Naive thymus-derived CD4-positive, alpha-beta T cell (primary cell): ENCODE measurements at places on chromosomes 4 and X.

DNA sequence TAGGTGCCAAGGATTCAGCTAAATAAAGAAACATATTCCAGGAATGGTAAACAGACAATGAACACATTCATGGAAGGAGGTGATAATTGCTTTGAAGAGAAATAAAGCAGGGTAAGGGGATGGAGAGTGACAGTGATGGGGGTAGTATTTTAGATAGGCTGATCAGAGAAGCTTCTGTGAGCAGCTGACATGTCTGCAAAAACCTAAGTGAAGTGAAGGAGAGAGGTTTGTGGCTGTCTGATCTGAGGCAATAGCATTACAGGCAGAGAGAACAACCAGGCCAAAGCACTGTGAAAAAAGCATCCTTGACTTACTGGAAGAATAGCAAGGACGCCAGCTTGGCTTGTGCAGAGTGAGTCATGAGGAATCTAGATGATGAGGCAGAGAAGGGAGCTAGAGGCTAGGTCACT, 271.9 kb upstream of the GATB start:
- DNase-seq: no peak

DNA sequence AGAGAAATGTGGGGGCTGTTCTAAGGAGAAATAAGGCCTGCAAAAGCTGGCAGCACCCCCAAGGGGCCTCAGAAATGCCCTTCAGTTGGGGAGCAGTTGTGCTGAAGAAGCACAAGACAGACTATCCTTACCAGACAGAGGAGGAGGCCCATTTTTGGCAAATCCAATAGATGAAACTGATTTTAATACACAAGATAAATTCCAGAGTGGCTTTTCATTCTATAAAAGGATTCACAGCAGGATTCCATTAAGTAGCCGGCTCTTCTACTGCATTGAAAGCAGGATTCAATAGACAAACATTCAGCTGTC, 8.1 kb downstream of the SEPTIN6 start:
- DNase-seq: no peak

GRCh38 chr4:10816571-10816970, 132.0 kb upstream of the CLNK start:
- no peak for DNase-seq

GRCh38 chrX:29478336-29479069, 736.9 kb upstream of the MAGEB2 start:
- no peak for DNase-seq

GRCh38 chr4:147110473-147111367, 165.1 kb upstream of the TTC29 start:
- no peak for DNase-seq

- no peak for DNase-seq
Observed at GRCh38 chr4:174222266-174222872, 61.1 kb downstream of the FBXO8 start.

GRCh38 chr4:86243750-86244149, 116.1 kb downstream of the MAPK10 start:
- no peak for DNase-seq

- no peak for DNase-seq
Observed at GRCh38 chrX:125306335-125306866, 13.3 kb upstream of the TEX13C start.

GRCh38 chrX:49947781-49948180, 25.4 kb downstream of the CLCN5 start:
- no peak for DNase-seq

DNA sequence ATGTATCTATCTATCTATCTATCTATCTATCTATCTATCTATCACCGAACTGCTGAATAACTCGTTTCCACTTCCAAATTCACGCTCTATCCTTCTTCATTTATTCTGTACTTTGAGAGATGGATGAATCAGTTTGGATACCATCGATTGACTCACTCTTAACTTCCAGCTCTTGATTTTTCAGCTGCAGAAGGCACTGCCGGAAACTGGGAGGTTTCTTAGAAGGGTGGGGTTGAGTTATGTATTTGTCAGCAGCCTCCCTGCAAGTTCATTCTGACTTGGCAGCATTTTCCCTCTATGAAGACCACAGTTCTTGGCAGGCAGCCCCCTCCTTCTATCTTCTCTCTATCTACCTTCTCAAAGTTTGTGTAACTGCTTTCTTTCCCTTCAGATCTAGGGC, 112.0 kb upstream of the MAGEB18 start:
- no peak for DNase-seq

GRCh38 chrX:24294619-24295018, 19.2 kb downstream of the SUPT20HL2 start:
- no peak for DNase-seq

- DNase-seq: no peak
Observed at GRCh38 chr4:156015781-156016180, 62.1 kb upstream of the CTSO start.

- DNase-seq: no peak
Observed at GRCh38 chr4:54976682-54977081, 148.7 kb downstream of the KDR start.

- no peak for DNase-seq
Observed at GRCh38 chr4:157961229-157961990, 211.4 kb downstream of the GASK1B start.

- no peak for DNase-seq
Observed at GRCh38 chr4:163012816-163013215, 153.9 kb downstream of the NAF1 start.

DNA sequence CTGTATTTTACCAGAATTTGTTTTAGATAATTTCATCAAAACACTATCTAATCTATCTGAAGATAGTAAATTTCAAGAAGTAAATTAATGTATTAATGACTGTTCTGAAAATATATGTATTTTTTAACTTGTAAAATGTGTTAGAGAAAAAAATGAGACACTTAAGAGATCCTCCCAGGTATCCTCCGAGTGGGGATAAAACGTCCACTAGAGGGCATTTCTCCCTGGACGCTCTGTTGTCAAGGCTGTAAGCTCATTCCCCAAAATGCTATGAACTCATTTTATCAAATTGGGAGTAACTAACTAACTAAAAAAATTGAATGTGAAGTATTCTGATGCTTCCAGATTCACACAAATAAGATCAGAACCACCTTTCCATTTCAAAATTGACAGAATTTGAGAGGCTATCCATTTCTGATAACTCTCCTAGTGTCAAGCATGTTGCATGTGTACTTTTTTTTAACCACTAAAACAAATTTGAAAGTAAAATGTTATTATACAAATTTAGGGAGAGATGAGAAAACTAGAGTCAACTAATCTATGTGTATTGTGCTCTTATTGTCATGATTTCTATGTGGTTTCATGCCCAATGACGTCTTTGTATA, 337.3 kb upstream of the HS3ST1 start:
- DNase-seq: no peak

GRCh38 chrX:153844509-153845082, 14.3 kb upstream of the PDZD4 start:
- DNase-seq: no peak

DNA sequence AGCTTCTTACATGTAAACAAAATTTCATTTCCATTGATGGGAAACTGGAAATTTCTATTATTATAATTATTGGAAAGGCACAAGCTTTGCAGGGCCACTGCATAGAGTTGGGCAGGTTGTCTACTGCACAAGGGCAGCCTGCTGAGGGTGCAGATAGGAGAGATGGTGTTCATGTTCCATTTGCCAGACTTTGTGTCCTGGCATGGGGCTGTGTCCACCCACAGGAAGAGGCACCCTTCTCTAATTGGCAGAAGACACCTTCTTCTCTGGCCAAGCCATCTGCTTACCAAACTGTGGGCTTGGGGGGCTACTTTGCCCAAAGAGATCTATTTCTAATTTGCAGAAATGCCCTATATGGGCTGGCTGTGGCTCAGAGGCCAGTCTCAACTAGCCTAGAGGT, 140.7 kb downstream of the GATB start:
- DNase-seq: no peak

DNA sequence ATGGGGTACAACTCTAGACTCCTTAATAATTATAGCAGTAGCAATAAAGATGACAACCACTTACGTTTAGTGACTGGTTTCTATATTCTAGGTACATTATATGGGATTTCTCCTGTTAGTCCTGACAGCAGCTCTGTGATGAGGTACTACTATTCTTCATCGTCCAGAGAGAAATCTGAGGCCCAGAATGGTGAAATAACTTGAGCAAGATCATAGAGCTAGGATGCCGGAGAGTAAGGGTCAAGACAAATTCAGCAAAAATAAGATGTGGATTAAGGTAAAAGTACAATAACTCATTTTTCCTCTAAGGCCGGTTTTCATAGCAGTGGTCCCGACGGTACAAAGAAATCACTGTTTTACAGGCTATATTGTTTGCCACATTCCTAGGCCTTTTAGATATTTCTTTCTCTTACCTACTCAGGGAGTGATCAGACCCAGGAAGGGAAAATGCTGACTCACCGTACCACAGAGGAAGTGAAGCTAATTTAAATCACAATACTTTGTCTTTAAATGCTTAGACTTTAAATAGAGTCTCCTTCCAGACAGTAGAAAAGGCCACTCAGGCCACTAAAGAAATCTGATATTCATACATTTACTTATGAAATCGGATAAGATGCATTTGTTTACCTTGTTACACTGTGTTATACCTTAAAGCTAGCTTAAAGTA, 2023.0 kb upstream of the AGA start:
- DNase-seq: no peak

DNA sequence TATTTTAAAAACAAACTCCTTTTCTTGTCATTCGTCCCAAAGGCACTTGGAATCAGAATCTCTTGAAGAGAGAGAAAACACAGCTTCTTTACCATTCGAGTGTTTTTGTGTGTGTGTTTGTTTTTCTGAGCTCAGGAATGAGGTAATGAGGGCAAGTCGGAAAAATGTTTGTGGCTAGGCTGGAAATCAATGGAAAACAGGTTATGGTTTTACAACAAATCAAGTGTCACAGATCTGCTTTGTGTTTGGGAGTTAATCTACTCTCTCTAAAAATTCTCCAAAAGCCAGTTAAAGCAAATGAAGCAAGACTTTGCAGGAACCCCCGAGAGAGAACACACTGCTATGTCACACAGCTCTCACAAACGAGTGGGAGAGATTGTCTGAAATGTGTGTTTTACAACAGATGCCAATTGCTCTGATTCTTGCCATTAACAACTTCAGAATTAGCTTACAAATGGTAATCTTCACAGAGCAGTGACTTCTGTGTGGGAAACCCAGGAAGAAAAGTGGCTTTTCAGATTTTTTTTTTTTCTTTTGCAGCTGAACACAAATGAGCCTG, 264.1 kb downstream of the CBLL2 start:
- no peak for DNase-seq

GRCh38 chrX:155188786-155189185, 27.5 kb upstream of the VBP1 start:
- peak; percentile 43 for DNase-seq

GRCh38 chrX:53476371-53476770, 42.2 kb upstream of the HSD17B10 start:
- DNase-seq: no peak

DNA sequence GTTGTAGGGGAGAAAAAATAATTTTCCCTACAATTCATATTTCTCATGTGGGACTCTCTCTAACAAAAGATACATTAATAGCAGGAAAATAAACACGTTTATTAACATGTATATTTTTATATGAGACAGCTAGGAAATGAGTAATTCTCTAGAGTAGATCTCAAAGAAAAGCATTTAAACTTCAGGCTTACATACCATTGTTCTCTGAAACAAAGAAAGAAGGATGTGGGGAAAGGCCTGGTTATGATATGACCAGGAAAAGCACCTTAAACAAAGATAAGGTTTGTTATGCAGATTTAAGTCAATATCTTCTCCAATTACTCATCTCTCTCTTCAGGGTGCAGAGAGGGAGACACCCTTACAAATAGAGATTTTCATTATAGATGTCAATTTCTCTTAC, 131.3 kb downstream of the SLC7A11 start:
- DNase-seq: no peak

DNA sequence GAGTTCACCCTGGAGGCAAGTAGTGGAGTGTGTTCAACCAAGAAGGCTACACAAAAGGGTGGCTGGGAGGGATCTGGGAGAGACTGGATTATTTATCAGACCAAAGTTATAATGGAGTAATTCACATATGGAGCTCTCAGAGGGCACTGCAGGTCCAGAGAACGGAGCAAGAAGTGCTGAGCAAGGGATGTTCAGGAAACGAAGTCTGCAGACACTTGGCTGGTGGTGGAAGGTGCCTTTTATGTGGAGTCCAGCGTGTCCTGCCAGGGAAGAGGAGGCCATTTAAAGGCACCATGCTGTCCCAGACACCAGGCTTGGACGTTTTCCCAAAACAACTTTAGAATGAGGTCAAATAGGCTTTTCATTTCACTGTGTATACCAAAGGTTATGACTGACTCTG, 130.1 kb downstream of the CEP135 start:
- no peak for DNase-seq

- DNase-seq: no peak
Observed at GRCh38 chrX:96564595-96564994, 120.0 kb upstream of the DIAPH2 start.

DNA sequence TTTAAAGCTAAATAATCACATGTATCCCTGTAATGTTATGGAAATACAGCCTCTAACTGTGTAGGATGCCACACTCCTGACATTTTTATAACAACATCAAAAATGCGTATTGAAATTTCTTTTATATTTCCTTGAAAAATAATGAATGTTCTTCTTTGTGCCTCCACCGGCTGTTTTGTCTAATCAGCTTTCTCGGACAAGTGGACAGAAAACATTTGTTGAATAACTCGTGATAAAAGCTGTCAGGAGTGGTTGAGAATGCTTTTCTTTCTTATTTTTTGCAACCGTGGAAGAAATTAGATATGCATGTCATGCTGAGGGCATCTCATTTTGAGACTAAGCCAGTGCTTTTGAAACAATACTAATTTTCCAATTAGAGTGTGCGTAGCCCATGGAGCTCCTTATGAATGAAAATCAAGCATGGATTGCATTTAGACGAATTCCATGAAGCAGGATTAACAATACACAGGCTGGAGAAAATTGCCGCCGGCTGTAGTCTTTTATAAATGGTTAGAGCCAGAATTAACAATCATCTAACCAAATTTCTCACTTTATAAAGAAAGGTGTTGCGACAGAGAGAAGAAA, 614.5 kb upstream of the LCORL start:
- no peak for DNase-seq

GRCh38 chr4:47913330-47913729, 1.1 kb downstream of the NFXL1 start:
- DNase-seq: no peak

DNA sequence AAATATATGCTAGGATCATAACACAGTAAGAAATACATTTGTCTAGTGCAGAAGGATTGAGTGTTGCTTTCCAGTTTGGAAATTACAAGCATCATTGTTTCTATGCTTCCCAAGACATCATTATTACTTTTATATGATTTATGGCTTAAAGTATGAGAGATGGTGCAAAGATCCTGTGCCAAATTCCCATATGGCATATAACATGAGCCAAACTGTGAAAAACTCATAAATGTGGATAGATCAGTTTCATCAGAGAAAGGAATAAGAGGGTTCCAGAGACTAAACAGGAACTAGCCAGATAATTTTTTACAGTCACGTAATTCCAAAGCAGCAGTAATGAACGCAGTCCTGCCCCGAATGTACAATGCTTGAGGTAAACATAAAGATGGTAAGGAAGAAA, 126.3 kb downstream of the PRDM5 start:
- DNase-seq: no peak

GRCh38 chr4:53105313-53105712, 243.2 kb downstream of the RASL11B start:
- DNase-seq: no peak
